Right atrium auricular region (tissue), 2 donors: ENCODE measurements at places on chromosomes 1 and 21. TPM values are rescaled to one million over a fixed set of nuclear protein-coding genes. Genes with fewer than 3 reads are reported as not detected.

The KRTAP26-1 gene
- total RNA-seq, result not detected

The CCDC185 gene
- total RNA-seq, result not detected

The DNAH14 gene
- total RNA-seq, result 5.8 TPM

DNA sequence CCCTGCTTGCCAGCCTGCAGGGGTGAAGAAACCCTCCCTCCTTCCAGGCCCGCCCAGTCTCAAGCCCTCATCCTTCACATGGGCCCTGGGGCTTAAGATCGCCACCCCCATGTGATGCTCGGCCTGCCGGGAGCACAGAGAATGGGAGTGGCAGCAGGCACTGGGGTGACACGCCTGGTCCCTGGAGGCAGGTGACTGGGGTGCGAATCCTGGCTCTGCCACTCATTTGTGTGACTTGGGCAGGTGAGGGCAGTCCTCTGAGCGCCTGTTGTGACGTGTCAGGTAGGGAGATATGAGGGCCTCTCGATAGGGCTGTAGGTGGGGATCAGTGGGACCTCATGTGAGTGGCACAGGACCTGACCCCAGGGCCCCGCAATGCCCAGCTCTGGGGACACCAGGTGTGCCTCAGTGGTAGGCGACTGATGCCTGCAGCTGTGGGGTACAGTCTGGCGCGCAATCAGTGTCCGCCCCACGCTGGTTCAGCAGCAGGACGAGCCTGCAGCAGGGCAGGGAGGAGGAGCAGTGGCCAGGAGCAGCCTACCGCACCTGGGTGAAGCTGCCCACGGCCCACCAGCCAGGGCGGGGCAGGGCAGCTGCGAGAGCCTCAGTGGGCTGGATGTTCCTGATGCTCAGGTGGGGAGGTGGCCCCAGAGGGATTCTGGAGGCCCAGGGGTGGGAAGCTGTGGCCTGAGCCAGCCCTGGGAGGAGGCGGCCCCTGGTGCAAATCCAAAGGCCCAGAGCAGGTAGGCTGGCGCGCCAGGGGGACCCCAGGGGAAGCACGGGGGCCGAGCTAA lies 6.2 kb downstream of the SH2D5 start:
- DNase-seq, result no peak

DNA sequence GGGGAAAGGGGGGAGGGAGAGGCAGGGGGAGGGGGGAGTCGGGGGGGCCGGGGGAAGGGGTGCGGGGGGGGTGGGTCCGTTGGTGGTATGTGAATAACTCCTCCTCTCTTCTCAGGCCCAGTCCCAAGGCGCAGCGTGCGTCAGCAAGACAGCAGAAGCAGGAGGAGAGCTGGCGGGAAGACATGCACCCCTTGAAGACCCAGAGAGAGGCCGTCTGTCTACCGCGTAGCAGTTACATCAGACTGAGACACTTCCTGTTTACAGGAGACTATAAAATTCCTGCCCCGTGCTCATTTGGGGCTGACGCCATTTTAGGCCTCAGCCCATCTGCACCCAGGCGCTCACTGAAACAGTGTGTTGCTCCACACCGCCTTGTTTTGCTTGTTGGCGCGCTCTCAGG lies 55.3 kb downstream of the SETD4 start:
- no peak for DNase-seq

DNA sequence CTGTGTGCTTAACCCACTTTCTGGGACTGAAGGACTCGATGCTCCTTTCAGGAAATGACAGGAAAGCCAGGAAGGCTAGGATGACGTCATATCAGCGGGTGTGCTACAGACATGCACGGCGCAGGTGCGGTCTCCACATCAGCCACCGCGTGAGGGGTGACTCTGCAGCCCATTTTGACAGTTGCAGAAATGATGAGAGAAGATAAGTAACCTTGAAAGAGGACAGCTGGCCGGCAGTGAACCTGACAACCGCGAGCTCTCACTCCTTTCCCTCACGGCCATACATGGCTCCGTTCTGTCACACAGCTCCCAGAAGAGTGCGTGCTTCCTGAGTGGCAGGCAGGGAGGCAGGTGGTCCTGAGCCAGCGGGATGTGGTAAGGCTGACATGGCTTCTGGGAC lies 1.7 kb upstream of the KRTAP10-5 start:
- DNase-seq, result peak; percentile 44

DNA sequence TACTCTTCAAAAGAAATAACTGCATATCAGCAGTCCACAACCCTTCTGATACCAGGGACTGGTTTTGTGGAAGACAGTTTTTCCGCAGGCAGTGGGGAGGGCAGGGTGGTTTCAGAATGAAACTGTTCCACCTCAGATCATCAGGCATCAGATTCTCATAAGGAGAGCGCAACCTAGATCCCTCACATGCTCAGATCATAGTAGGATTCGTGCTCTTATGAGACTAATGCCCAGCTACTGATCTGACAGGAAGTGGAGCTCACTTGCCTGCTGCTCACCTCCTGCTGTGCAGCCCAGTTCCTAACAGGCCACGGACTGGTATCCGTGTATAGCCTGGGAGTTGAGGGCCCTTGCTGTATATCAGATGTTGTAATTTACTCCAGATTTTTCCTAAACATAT lies 11.5 kb downstream of the RO60 start:
- DNase-seq, result no peak

GRCh38 chr1:227952374-227953021 lies 4.8 kb upstream of the WNT9A start:
- peak; percentile 59 for DNase-seq

DNA sequence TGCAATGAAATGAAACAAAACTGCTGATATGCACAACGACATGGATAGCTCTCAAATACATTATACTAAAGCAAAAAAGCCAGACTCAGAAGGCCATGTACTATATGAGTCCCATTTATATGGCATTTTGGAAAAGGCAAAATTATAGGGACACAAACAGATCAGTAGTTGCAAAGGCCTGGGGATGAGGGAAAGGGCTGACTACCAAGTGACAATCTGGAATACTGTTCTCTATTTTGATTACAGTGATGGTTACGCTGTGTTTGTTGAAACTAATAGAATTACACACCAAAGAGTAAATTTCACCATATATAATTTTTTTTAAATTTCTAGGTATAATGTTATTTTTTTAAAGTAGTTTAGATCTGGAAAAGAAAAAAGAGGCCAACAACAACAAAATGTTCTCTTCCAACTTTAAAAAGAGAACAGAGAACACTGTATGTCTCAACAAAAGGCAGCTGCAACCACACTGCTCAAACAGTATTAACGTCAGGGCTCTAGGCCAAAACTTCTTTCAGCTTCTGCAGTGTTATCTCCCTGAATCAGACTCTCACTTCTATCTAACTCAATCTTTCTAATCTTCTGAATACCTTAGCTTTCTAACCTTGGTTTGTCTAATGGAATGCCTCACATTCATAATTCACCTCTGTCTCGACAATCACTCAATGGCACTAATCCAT lies 75.8 kb downstream of the FOXJ3 start:
- DNase-seq, result no peak

- no peak for DNase-seq
Measured at GRCh38 chr1:240426051-240426450, 185.9 kb downstream of the GREM2 start.

DNA sequence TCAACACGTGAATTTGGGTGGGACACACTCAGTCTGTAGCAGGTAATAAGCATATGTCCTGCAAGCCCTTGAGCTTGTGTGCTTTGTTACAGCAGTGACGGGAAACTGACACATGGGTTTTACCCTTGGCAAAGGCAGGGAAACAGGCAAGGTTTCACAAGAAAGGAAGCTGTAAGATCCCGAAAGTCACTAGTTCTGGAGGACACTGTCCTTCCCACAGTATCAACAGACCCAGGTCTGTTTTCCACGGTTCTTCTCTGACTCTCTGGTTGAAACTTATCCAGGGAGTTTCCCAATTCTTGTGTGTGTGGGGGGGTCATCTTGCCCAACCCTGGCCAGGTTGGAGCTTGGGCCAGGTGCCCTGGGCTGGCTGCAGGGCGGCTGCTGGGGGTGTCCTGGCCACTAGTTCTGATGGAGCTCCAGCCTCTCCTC lies 29.3 kb upstream of the ZBTB21 start:
- no peak for DNase-seq

DNA sequence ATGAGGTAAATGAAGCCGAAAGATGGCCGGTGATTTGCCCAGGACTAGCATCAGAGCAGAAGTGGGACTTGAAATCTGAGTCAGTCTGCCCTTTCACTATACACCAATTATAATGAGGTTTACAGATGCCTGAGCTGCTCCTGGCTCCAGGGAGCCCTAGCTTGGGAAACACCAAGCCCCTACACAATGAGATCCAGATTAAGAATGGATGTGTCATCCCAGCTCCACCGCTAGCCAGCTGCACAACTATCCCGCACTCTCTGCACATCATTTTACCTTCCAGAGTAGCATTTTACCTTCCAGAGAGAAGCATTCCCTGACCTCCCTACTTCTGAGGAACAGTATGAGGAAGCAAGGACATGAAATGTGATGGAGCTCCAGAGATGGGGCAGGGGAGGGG lies 27.0 kb downstream of the SERTAD4 start:
- no peak for DNase-seq

- DNase-seq, result no peak
Measured at GRCh38 chr1:153025797-153026196, 5.2 kb upstream of the SPRR1B start.

GRCh38 chr1:171965777-171966176 lies 124.5 kb downstream of the DNM3 start:
- no peak for DNase-seq

DNA sequence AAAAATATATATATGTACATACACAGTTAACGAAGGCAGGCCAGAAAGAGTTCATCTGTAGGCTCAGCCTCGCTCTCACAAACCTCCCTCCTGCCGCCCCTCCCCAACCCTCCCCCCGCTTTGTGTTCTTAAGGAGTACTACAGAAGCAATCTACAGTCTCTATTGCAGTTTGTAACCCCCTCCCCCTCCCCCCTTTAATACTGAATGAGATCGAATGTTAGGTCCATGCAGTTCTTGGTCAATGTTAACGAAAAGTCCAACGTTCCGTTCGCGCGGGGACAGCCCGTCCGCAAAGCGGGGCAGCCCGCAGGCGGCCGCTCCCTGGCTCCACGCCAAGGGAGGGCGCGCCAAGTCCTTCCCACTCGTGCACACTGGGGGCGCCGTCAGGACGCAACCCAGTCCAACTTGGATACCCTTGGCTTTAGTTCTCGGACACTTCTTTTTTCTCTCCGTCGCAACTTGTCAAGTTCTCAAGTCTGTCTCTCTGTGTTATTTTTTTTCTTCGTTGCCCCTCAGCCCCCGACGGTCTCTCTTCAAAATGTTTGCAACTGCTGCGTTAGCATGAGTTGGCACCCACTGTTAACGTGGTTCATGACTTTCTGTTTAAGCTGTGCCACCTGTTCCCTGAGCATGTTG lies 2.2 kb downstream of the JUN start:
- peak; percentile 71 for DNase-seq

- no peak for DNase-seq
Measured at GRCh38 chr1:66503841-66504470, 30.0 kb upstream of the SGIP1 start.

DNA sequence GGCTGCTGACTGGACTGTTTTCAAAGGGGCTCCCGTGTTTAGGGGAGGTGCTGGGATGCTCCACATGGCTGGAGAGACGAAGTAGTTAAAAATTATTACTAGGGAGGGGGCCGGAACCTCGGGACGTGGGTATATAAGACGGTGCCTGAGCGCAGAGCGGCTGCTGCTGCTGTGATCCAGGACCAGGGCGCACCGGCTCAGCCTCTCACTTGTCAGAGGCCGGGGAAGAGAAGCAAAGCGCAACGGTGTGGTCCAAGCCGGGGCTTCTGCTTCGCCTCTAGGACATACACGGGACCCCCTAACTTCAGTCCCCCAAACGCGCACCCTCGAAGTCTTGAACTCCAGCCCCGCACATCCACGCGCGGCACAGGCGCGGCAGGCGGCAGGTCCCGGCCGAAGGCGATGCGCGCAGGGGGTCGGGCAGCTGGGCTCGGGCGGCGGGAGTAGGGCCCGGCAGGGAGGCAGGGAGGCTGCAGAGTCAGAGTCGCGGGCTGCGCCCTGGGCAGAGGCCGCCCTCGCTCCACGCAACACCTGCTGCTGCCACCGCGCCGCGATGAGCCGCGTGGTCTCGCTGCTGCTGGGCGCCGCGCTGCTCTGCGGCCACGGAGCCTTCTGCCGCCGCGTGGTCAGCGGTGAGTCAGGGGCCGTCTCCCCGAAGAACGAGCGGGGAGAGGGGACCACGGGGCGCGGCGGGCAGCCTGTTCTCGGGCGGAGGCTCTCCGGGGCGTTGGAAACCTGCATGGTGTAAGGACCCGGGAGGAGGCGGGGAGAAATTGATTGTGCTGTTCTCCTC lies at the start of gene CHODL:
Gene CHODL, plus strand, starts transcription at position 163 of the 793 bp plus-strand sequence. Its CDS starts 391 bp downstream, at position 554.
- DNase-seq, result no peak
